ENCODE measurements at places on chromosomes 7 and 10. TPM values are rescaled to one million over a fixed set of nuclear protein-coding genes. Genes with fewer than 3 reads are reported as not detected.

DNA sequence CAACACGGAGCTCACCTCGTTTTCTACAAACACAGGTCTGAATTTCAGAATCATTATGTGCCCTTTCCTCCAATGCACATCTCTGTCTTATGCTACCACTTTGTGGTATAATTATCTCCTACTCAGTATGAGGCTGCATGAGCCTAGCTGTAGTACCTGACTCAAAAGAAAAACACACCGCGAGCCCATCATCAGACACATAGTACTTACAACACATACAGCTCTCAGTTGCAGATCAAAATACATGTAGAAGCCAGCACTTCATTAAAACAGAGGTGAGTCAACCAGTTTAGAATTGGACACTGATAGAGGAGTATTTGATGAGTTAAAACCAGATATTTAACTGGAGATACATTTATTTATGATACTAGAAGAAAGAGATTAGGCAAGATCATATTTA lies 1.4 kb upstream of the RTKN2 start:
- DNase-seq = no peak

DNA sequence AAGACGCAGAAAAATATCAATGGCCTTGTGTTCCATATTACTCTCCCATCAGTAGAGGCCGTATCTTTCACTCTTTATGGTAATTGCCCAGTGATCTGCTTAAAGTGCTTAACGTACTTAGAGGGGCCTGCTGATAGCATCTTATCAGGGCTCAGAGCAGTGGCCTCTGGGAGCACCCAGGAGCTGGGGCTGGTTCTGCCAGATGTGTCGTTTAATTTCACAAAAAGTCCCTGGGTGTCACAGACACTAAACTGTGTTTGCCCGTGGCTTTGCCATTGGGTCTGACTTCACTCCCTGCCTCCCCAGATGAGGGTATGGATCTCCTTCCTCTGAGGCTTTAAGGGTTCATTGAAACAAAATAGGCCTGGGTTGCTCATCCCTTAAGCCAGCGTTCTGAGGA lies 435.3 kb downstream of the GATA3 start:
- DNase-seq = no peak

TUBAL3 gene
- not detected for total RNA-seq

DNA sequence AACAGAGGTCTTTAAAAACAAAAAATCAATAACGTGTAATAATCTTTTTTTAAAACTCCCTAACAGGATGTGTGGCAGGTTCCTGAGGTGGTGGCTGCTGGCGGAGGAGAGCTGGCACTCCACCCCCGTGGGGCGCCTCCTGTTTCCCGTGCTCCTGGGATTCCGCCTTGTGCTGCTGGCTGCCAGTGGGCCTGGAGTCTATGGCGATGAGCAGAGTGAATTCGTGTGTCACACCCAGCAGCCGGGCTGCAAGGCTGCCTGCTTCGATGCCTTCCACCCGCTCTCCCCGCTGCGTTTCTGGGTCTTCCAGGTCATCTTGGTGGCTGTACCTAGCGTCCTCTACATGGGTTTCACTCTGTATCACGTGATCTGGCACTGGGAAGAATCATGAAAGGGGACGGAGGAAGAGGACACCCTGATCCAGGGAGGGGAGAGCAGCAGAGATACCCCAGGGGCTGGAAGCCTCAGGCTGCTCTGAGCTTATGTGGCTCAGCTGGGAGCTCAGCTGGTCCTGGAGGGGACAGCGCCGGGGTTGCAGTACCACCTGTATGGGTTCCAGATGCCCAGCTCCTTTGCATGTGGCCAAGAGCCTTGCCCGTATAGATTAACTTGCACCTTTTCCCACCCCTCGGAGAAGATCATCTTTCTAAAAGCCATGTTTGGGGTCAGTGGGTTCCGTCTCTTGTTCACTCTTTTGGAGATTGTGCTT lies 16.7 kb upstream of the AZGP1 start:
- DNase-seq = no peak

PRF1 gene
- total RNA-seq = not detected

GRCh38 chr7:107043921-107044346 lies 571 bp upstream of the PRKAR2B start:
- DNase-seq = peak; percentile 8

- no peak for DNase-seq
These were observed 12.2 kb downstream of the SUN1 start for GRCh38 chr7:844514-844913.

FOXI2 gene
- not detected for total RNA-seq

GRCh38 chr7:128783143-128783861 lies 7.7 kb upstream of the OPN1SW start:
- DNase-seq = peak; percentile 93

TRIM74 gene
- total RNA-seq = not detected

NKX1-2 gene
- total RNA-seq = not detected

DNA sequence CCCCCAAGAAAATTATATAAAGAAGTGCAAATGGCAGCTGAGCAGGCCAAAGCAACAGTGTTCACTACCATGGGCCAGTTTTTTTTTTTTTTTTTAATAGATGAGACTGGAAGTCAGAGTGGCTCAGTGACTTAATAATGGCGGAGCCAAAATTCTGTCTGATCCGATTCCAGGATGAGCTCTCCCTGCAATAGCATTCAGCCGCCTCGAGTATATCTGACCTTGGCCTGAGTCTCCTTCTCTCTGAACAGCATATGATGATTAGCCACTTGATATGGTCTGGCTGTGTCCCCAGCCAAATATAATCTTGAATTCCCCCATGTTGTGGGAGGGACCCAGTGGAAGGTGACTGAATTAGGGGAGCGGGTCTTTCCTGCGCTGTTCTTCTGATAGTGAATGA lies 76.7 kb upstream of the PRLHR start:
- DNase-seq = no peak

DNA sequence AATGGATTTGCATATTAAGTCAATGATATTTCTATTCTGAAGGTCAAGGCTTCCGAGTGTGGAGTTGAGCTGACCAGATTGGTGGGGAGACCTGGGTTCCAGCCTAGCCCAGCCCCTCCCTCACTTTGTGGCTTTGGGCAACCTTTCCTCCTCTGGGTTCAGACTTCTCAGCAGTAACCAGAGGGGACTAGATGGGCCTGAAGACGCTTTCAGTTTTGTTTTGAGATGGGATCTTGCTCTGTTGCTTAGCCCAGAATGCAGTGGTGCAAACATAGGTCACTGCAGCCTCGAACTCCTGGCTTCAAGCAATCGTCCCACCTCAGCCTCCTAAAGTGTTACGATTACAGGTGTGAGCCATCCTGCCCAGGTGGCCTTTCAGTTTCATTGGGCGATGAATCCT lies 68.1 kb upstream of the LEP start:
- no peak for DNase-seq

DNA sequence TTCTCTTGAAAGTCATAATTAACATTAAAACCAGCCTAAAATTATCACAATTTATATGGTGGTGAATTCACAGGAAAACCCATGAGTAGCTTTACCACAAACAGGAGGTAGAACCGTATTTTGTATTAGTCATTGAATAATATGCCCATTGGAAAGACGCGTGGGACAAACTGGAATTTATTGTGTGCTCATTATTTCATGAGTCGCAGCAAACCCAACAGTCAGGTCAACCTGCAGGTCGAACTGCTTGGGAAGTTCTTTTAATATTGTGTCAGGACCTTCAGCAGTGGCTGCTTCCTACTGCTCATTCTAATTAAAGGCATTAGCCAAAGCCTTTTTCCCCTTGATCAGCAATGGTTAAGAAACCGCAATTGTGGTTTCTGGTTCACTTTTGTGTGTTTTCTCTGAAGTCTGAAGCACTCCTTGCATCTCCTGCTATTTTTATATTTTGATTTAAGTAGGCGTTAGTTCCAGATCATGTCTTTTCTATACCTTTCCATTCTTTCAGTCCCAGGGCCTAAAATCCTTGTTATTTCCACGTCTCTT lies 100.1 kb downstream of the RAB11FIP2 start:
- DNase-seq = no peak

NODAL gene
- total RNA-seq = not detected

DNA sequence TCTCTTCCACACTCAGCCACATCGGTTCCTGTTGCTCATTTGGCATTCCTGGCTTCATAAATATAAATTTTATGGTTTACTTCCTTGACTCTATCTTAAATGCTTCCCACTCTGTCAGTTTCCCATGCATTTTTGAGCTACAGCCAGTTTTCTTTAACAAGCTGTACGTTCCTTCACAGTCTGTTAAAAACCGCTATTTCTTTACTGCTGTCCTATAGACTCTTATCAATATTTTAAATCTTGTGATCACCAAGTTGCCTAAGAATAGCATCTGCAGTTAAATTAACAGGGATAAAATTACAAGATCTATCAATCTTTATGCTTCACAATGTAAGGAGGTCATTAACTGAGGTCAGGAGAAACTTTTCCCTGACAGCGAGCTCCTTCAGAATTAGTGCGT lies 103.1 kb upstream of the RHOBTB1 start:
- DNase-seq = no peak

- DNase-seq = no peak
These were observed 53.1 kb downstream of the VPS41 start for GRCh38 chr7:38855867-38856266.

DNA sequence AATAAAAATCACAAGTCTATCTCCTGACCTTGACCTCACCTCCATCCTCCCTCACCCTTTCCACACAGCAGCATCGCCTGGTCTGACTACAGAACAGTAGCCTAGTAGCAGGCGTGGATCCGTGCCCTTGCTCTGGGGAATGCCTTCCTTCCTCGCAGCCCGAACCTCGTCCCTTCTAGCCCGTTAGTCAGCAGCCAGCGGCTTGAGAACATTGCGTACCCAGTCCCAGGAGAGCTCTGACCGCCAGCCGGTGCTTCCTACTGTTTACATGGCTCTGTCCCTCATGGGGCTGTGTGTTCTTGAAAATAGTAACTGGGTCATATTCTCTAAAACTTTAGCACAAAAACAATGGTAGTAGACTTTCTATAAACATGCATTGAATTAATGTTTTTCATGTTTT lies 682.7 kb upstream of the IGFBP3 start:
- DNase-seq = peak; percentile 66

- no peak for DNase-seq
These were observed 638 bp downstream of the IQCE start for GRCh38 chr7:2559283-2559950.

PLCE1 gene
- total RNA-seq = 4.2 TPM

GIMAP4 gene
- 1.3 TPM for total RNA-seq

DNA sequence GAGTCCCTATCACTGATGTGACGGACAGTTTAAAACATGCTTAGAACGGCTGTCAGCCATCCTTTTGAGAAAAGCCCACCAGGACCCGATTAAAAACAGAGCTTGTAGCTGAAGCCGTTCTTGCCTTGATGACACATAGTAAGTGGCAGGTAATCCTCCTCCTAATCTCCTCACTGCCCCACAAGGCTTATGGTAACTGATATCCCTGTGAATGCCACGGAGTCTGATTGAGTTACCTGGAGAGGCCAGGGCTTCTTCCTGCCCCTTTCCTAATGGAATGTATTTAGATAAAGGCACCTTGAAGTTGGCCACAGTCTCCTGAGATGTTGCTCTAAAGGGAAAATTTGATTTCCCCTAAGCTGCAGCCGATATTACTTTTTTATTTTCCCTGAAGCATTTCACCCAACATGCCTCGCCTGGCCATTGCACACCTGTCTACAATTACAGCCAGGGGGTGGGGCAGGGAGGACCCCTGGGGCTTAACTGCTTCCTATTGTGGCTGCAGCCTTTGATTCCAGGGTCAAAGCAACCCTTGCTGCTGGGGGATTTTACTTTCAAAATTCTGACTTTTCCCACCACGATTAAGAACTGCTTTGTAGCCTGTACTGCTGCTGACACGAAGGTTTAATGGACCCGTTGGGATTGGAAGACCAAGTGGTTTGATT lies 169.0 kb upstream of the GPR26 start:
- no peak for DNase-seq

DNA sequence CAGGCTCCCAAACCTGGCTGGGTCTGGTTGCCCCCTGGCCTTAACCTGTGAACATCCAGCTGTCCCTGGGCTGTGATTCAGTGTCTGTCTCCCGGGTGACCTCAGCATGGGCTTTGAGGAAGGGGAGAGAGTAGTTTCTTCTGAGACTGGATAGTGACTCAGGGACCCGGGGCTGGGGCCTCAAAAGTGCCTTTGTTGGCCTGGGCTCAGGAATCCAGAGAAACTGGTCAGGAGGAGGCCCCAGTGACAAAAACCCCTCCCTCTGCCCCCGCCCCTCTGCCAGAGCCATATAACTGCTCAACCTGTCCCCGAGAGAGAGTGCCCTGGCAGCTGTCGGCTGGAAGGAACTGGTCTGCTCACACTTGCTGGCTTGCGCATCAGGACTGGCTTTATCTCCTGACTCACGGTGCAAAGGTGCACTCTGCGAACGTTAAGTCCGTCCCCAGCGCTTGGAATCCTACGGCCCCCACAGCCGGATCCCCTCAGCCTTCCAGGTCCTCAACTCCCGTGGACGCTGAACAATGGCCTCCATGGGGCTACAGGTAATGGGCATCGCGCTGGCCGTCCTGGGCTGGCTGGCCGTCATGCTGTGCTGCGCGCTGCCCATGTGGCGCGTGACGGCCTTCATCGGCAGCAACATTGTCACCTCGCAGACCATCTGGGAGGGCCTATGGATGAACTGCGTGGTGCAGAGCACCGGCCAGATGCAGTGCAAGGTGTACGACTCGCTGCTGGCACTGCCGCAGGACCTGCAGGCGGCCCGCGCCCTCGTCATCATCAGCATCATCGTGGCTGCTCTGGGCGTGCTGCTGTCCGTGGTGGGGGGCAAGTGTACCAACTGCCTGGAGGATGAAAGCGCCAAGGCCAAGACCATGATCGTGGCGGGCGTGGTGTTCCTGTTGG lies at the start of gene CLDN4:
Gene CLDN4, plus strand, starts transcription at position 316 of the 903 bp plus-strand sequence. Its CDS starts 206 bp downstream, at position 522.
- DNase-seq = no peak

- no peak for DNase-seq
These were observed 16.8 kb upstream of the CRYGN start for GRCh38 chr7:151456782-151457181.

DNA sequence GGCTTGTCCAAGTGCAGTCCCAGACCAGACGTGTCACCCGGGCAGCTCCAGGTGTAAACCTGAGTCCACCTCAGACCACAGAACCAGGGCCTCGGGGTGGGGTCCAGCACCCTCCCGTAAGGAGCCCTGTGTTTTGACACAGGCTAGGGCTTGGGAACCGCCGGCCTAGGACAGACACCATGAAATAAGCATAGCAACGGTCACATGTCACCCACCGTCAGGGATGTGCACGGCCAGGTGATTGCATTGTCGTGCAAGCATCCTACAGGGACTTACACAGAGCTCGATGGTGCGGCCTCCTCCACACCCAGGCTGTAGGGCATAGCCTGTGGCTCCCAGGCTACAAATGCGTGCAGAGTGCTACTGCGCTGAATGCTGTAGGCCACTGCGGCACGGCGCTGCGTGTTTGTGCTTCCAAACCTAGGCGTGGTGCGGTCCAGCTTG lies 10.6 kb downstream of the ZFAND2A start:
- no peak for DNase-seq

GRCh38 chr10:93309062-93309461 lies 173.1 kb downstream of the MYOF start:
- DNase-seq = peak; percentile 22

- DNase-seq = no peak
These were observed 37.4 kb upstream of the NPFFR1 start for GRCh38 chr10:70321233-70321632.

GRCh38 chr7:135981958-135982646 lies 4.9 kb upstream of the MTPN start:
- no peak for DNase-seq

Measured in fibroblast of the aortic adventitia (primary cell).